Kidney epithelial cell (primary cell): ENCODE measurements at places on chromosomes 5 and 9. TPM values are rescaled to one million over a fixed set of nuclear protein-coding genes. Genes with fewer than 3 reads are reported as not detected.

DNA sequence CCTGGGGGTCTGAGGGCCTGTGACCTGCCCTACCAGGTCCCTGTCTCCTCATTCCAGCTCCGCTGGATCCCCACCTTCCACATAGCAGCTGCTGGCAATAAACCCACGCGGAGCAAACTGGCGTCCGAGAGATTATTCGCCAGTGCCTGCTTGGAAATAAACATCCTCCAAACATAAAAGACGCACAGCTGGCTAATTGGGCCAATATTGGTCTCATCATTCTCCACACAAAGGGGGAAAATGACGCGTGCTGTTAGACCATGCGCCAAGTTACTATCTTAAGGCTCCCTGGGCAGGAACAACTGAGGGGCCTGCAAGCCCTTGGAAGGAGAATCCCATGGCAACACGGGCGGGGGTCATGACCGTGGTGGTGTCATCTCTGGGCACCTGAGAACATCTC, 73.3 kb upstream of the SARDH start:
- no peak for DNase-seq

- peak; percentile 28 for DNase-seq
These were observed 297.1 kb upstream of the C9orf72 start for GRCh38 chr9:27870404-27870803.

Gene RNF180
- total RNA-seq = 11.5 and 16.3 TPM in 2 replicates

GRCh38 chr9:82369251-82369945, 380.8 kb downstream of the SPATA31D1 start:
- no peak for DNase-seq

DNA sequence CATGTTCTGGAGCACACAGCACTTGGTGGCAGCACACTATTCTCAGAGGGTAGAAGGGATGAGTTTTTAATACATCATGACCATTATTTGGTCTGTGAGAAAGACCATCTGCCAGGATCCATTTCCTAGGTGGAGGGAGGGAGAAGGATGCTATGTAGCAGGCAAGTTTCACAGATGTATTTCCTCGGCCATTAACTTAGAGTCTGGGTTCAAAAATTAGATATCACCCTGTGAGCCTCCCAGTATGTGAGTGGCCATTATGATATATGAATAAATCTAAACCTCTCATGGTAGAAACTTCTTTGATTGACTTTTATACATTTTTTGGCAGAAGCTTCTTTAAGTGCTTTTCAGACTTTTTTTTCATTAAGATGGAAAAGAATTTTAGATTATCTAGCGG, 133.9 kb downstream of the SREK1 start:
- DNase-seq = no peak

GRCh38 chr9:3415906-3416305, 109.9 kb downstream of the RFX3 start:
- no peak for DNase-seq

- no peak for DNase-seq
These were observed 198.7 kb downstream of the SEMA6A start for GRCh38 chr5:116375926-116376325.

Gene SPEF2
- 3.2 and 3.6 TPM in 2 replicates for total RNA-seq

GRCh38 chr5:141903261-141903660, 20.4 kb upstream of the DELE1 start:
- DNase-seq = no peak
